ACHN (cell line): ENCODE measurements at places on chromosomes 1 and 21.
A peak's percentile ranks its signal among the peaks of the same experiment; 100 is the strongest.

- DNase-seq = no peak
Measured at GRCh38 chr1:67020765-67021164, 33.2 kb downstream of the SLC35D1 start.

DNA sequence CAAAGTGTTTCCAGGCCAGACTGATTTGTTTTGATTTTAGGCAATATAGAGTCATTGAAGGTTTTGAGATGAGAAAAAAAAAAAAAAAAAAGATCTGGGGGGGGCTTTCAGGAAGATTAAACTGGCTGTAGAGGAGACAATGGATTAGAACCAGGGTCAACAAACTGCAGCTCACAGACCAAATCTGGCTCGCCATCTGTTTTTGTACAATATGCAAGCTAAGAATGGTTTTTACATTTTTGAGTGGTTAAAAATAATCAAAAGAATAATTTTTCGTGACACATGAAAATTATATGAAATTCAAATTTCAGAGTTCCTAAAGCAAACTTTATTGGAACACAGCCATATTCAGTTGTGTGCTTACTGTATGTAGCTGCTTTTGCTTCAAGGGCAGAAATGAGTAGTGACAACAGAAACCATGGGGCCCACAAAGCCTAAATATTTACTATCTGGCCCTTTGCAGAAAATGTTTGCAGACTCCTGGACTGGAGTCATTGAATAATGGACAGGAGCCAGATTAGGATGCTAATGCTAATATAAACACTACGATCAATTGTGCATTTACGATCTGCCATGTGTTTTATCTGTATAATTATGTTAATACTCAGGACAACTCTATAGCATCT, 375.7 kb upstream of the DAB1 start:
- DNase-seq = no peak

DNA sequence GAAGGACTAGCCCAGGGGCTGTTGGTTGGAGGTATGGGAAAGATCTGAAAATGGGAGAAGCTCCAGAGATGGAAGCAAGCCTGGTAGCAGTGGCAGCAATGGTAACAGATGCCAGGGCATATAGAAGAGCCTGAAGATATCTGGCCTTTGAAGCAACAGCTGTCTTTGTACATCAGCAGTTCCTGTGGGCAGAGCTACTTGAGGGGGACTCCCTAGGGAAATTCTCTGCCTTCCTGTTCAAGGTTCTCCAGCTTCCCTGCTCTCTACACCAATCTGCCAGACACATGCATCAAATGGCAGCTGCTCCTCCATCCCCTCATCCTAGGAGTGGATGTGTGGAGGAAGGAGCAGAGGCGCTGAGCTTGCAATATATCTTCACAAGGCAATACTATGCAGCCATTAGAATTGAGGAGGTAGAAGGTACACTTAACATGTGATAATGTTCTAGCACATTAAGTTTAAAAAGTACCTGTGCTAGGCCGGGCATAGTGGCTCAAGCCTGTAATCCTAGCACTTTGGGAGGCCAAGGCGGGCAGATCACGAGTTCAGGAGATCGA, 2.2 kb downstream of the TMEM35B start:
- DNase-seq = no peak

DNA sequence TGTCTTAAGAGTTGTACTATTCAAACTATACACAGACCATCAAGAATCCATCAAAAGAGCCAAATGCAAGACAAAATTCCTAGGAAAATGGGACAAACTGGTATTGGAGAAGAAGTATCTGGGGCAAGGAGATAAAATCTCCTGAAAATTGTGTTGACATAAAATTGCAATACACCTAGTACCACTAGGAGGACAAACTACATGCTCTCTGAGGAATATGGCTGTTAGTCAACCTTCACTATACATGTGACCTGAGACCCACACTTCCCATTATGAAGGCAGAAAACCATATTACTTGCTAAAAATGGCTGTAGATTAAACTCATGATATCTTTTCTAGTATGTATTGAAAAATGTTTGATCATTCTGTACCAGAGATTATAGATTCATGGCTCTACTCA, 30.0 kb downstream of the IRF2BP2 start:
- peak; percentile 29 for DNase-seq

- DNase-seq = no peak
Measured at GRCh38 chr21:42572906-42573495, 59.3 kb downstream of the SLC37A1 start.
